ENCODE measurements at places on chromosomes 2 and 18.

DNA sequence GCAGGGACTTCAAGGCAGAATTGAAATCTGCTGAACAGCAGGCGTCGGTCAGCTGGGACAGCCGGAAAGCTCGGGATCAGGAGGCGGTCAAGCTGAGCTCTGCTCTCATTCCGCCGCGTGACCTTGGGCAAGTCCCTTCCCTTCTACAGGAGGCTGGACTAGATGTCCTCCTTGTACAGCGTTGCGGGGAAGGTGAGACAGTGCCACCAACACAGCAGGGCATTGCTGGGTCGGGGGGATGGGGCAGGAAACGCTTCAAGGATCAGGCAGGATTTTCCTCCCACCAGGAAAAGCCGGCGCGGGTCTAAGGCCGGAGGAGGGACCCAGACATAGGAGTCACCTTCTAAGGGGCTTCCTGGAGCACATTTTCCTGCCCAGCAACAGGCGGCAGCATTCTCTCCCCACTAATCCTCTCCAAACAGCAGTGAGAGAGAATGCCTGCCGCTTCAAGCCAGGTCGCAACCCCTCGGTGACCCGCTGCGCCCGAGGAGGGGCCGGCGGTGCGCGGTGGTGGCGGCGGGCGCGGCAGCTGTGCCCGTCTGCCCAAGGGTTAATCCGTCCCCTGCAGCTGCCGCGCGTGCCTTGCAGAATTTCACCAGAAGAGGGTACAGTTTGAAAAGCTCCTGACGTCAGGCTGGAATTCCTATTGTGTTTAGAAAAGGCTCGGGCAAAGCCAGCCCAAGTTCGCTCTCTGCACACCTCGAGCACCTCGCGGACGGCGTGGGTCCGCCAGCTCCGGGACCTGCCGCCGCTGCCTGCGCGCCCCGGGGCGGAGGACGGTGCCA, at the start of gene KCNF1:
KCNF1 (plus strand) TSS at position 644 of the 785 bp plus-strand sequence. CDS start 493 bp downstream, outside the sequence.
- DNase-seq = no peak

DNA sequence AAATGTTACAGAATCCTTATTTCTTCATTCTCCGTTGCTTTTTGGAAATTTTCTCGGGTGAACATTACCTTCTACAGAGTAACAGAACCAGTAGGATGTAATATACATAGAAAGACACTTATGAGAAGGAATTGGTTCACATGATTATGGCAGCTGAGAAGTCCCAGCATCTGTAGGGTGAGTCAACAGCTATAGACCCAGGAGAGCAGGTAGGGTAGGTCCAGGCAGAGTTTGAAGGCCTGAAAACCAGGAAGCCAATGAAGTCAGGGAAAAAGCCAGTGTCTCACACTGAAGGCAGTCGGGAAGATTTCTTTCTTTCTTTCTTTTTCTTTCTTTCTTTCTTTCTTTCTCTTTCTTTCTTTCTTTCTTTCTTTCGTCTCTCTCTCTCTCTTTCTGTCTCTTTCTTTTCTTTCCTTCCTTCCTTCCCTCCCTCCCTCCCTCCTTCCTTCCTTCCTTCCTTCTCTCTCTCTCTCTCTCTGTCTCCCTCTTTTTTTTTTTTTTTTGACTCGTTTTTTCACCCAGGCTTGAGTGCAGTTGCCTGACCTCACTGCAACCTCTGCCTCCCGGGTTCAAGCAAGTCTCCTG, 15.1 kb upstream of the YES1 start:
- DNase-seq = no peak

DNA sequence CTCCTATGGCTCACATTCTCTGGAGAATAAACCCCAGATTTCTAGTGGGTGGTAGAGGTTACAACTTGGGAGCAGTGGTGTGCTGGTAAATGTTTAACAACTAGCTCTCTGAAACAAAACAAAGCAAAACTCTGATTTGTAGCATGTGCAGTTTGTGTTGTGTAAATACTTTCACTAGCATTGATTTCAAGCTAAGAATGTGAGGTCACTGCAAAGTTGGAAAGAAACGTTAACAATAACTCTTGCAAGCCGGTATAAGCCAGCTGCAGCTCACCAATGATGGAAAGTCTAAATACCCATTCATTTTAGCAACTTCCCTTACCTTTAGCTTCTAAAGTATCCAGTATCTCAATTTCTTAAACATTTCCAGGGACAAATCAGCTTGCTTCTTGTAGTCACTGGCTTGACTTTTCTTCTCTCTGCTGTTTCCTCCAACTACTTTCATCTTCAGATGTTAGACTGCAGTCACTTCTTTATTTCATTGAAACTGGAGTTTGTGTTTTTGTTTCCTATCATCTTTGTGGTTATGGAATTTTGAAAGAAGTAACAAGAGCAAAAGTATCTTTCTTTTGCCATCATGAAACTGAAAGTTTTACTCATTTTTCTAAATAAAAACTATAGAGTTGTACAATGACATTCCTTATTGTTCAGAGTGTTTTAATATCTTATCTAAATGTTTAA, 140.2 kb downstream of the PLCL1 start:
- DNase-seq = no peak

DNA sequence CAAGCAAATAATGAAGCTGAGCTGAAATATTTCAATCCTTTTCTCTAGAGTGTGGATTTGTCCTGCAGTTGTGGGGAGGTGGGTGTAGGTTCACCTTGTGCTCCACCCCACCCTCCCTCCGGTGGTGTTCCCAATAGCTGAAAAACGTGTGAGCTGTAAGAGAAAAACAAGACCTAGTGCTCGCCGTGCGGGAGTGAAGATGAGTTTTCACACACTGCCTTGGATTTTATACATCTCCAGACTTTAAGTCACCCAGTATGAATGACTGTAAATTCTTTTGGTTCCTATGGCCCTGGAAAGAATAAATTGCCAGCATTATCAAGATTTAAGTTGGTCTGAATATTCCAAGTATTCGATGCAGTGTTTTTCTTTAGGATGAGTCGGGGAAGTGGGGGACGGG, 1.9 kb upstream of the SOX11 start:
- no peak for DNase-seq

- DNase-seq = no peak
Measured at GRCh38 chr18:38606841-38607240, 1041.2 kb upstream of the CELF4 start.

- DNase-seq = no peak
Measured at GRCh38 chr2:215573496-215573895, 137.6 kb upstream of the FN1 start.

DNA sequence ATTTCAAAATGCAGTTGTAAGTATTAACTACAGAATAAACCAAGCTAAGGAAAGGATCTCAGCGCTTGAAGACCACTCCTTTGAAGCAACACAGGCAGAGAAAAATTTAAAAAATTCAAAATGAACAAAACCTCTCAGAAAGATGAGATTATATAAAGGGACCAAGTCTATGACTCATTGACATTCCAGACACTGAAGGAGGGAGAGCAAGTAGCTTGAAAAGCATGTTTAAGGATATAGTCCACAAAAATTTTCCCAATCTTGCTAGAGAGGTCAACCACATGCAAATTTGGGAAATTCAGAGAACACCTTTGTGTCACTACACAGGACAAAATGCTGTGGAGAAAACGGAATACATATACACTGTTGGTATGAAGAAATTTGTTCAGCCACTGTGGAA, 112.6 kb upstream of the MC4R start:
- no peak for DNase-seq

GRCh38 chr2:230925879-230926765, 1.1 kb upstream of the GPR55 start:
- no peak for DNase-seq

DNA sequence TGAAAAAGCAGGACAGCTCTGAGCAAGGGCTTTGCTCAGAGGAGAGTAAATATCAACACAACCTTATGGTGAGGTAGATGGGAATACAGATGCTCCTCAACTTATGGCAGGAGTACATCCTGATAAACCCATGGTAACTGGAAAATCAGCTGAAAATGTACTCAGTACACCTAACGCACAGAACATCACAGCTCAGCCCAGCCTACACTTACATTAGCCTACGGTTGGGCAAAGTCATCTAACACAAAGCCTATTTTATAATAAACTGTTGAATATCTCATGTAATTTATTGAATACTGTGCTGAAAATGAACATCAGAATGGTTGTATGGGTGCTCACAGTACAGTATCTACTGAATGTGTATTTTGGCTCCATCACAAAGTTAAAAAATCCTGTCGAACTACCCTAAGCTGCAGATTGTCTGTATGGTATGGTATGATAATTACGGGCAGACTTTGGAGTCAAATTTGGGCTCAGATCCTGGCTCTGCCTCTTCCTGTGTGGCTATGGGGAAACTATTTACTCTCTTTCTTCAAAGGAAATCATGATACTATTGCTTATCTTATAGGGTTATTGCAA, 120.3 kb upstream of the LYPD1 start:
- DNase-seq = no peak

DNA sequence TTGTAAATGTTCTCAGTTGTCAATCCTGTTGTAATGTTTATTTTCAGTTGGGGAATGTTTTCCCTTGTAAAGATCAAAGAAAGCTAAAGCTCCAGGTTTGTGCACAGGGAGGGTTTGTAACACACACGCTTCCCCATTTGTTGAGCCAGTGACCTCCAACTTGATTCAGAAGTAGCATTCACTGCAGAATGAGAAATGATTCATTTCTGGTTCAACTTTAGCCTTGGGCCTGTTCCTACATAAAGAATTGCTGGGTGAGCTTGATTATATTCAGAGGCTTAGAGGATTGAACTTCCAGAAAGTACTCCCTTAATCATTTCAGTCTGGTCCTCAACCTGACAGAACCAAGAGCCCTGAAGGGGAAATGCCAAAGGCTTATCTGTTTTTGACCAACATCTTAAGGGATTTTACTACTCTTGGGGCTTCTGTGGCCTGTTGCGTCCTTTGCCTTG, 70.6 kb upstream of the CAVIN2 start:
- no peak for DNase-seq

DNA sequence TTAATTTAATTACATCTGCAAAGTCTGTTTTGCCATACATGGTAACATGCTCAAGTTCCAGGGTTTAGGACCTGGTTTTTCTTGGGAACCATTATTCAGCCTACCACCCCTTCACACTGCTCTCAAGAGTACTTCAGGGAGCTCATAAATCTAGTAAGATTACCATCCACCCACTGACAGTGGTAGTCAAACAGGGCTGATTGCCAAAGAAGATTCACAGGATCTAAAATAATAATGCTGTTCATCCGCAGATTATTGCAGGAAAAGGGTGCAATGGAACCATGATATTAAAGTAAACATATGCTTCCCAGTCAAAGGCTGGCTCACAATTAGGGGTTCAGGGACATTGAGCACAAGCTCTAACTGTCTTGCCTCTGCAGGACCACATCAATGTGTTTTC, 148.0 kb upstream of the CYRIA start:
- no peak for DNase-seq

DNA sequence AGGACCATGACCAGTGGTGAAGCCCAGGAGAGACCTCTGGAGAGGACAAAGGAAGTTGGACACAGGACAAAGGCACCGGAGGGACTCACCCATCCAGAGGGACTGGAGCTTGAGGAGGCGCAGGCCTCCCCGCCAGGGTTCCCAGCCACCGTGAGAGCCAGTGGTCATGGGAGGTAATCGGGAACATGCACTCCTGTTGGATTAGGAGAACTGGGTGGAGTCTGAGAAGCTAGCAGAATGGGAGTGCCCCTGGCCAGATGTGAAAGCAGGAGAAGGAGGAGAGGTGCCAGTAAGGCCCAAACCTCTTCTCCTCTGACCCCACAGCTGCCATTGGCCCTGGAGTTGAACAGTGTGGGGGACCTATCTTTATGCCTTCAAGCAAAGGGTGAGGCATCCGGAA, 20.3 kb downstream of the POU3F3 start:
- no peak for DNase-seq

GRCh38 chr2:232984451-232985207, 28.4 kb downstream of the NGEF start:
- DNase-seq = no peak

DNA sequence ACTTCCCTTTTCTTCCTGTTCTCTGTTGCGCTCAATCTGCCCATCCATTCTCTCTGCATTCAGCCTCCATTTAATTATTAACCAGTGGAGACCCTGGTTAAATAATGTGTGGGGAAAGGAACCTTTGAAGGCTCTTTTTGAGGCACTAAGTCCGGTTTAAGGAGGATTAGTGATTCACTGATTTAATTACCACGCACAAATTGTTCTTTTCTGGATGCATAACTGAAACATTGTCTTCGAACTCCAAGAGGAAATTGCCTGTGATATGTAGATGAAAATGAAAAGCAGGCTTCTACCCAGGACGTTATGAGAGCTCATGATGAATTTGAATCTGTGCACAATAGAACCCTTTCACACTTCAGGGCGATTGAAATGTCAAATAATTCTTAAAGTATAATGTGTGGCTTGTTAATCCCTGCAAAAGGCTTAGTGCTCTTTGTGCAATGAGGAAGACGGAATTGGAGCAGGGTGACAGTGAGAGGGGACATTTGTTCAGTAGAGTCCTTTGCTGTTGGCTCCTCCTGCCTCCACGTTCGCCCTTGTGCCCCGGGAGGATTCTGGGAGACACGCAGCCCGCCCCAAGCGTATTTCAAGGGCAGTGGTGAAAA, 51.1 kb upstream of the ZNF236 start:
- no peak for DNase-seq

- DNase-seq = no peak
Measured at GRCh38 chr2:178993788-178994187, 56.1 kb downstream of the CCDC141 start.

DNA sequence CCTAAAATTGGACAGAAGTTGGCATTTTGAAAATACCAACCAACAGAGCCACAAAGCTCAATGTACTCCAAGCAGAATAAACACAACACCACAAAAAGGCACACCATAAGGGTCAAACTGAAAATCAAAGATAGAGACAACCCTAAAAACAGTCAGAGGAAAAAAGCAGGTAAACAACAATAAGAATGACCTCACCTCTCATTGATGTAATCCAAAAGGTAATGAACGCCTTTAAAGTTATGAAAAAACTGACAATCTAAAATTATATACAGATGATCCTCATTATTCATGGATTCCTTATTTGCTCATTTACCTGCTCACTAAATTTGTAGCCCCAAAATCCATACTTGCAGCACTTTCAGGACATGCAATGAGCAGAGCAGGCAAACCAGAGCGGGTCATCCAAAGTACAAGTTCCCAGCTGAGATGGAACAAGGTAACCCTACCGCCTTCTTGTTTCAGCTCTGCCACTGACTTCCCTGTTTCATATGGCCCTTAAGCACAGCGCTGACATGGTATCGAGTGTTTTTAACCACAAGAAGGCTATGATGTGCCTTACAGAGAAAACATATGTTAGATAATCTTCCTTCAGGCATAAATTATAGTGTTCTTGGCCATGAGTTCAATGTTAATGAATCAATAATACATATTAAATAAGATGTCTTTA, 17.0 kb downstream of the RTN4 start:
- DNase-seq = no peak

GRCh38 chr2:30161929-30162706, 15.3 kb downstream of the YPEL5 start:
- no peak for DNase-seq

GRCh38 chr2:166249318-166249717, 121.5 kb upstream of the SCN1A start:
- no peak for DNase-seq

DNA sequence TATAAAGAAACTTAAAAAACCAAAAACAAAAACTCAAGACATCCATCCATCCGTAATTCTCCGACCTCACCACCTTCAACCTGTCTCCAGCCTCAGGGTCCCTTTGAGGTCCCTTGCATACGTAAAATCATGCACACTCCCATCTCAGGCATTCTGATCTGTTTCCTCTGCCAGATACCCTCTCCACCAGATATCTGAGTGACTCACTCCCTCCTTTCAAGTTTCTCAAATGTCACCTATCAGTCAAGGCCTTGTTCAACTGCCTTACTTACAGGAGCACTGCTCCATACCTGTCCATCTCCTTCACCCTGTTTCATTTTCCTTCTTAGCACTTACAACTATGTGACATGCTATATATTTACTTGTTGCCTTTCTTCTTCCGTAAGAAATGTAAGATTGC, 369.3 kb downstream of the NBAS start:
- DNase-seq = no peak
